ENCODE measurements at places on chromosomes 3 and 15. TPM values are rescaled to one million over a fixed set of nuclear protein-coding genes. Genes with fewer than 3 reads are reported as not detected.
A peak's percentile ranks its signal among the peaks of the same experiment; 100 is the strongest.

Gene GREM1
- total RNA-seq, result 0.15 TPM

DNA sequence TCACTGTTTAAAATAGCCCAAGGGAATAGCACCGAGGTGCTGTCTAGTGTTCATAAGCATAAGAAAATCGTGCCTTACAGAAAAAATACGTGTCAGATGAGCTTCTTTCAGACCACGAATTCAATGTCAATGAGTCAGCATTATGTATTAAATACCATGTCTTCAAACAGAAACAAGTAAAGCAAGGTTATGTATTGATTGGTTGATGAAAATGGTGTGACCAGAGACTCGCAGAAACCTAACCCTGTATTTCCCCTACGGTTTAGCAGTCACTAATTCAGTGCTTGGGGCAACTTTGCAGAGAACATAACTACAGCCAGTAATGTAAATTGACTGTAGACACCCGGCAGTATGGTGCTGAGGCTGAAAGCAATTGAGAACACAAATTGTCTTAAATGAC lies 307.7 kb downstream of the IL5RA start:
- H3K27me3 ChIP-seq, result no peaks in the 10 kb centered on the region
- DNase-seq, result no peak
- H3K36me3 ChIP-seq, result no peaks in the 10 kb centered on the region
- no peak overlapping the region for H3K27ac ChIP-seq
- no peak overlapping the region for H3K4me3 ChIP-seq

- DNase-seq, result peak; percentile 31
- H3K27ac ChIP-seq, result no peak overlapping the region
- H3K36me3 ChIP-seq, result no peaks in the 10 kb centered on the region
- no peaks in the 10 kb centered on the region for H3K27me3 ChIP-seq
- no peak overlapping the region for H3K4me3 ChIP-seq
- H3K4me1 ChIP-seq, result no peaks in the 10 kb centered on the region
Observed at GRCh38 chr3:10242182-10243065, 5.8 kb upstream of the TATDN2 start.

DNA sequence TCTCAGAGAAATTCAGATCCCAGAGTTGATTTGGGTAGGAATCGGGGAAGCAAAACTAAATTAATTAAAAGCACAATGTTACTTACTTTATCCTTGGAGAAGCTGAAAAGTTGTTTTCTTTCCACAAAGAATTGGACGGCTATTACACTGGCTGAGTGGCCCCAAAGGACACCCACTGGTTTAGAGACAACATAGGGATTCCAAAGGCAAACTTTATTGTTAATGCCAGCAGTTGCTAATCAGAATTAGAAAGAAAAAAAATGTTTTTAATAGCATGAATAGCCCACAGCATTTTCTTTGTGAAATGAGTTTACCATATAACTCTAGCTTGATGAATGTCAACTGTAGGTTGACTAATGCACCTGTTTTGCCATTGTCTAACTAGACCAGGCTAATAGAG lies 51.7 kb downstream of the WDR49 start:
- no peak for DNase-seq
- H3K4me3 ChIP-seq, result no peak overlapping the region
- no peaks in the 10 kb centered on the region for H3K27me3 ChIP-seq
- no peak overlapping the region for H3K27ac ChIP-seq
- H3K4me1 ChIP-seq, result no peaks in the 10 kb centered on the region
- H3K36me3 ChIP-seq, result no peaks in the 10 kb centered on the region

- no peak overlapping the region for H3K4me3 ChIP-seq
- H3K27ac ChIP-seq, result no peak overlapping the region
- no peaks in the 10 kb centered on the region for H3K27me3 ChIP-seq
- no peaks in the 10 kb centered on the region for H3K4me1 ChIP-seq
- H3K36me3 ChIP-seq, result peaks cover 98% of the 10 kb centered on the region
- DNase-seq, result no peak
Observed at GRCh38 chr15:28252831-28253230, 69.1 kb downstream of the HERC2 start.

- H3K27ac ChIP-seq, result no peak overlapping the region
- DNase-seq, result no peak
- no peaks in the 10 kb centered on the region for H3K36me3 ChIP-seq
- H3K27me3 ChIP-seq, result no peaks in the 10 kb centered on the region
- no peak overlapping the region for H3K4me3 ChIP-seq
Observed at GRCh38 chr3:112002096-112002971, 3.6 kb downstream of the TAGLN3 start.
